ENCODE measurements at places on chromosomes 3 and 15.

- peak overlapping the region; percentile 22 for H3K27ac ChIP-seq
- ATAC-seq: no peak
- peak overlapping the region; percentile 85 for H3K4me3 ChIP-seq
- H3K36me3 ChIP-seq: no peaks in the 10 kb centered on the region
Measured at GRCh38 chr3:39809995-39810595, 686 bp downstream of the MYRIP start.

DNA sequence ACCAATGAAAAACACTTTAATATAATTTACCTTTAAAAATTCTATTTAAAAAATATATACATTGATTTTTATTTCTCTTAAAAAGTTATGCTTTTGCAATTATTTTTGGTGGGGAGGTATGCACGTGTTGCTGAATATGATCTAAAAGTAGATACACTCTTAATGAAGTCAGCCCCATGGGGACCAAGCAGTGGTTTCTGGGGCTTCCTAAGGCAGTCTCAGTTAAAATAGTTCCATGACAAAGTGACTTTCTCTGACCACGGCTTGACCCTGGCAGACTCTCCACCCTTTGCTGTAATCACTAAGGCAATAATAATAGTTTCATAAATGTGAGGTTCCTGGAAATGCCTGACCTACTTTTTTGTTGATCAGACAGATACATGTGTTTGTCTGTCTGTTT lies 50.4 kb downstream of the CCR4 start:
- no peak overlapping the region for H3K27ac ChIP-seq
- H3K36me3 ChIP-seq: no peaks in the 10 kb centered on the region
- H3K4me3 ChIP-seq: no peak overlapping the region
- H3K4me1 ChIP-seq: no peaks in the 10 kb centered on the region
- no peaks in the 10 kb centered on the region for H3K27me3 ChIP-seq

- no peaks in the 10 kb centered on the region for H3K4me1 ChIP-seq
- no peaks in the 10 kb centered on the region for H3K36me3 ChIP-seq
Measured at GRCh38 chr3:40046149-40046548, 236.7 kb downstream of the MYRIP start.

DNA sequence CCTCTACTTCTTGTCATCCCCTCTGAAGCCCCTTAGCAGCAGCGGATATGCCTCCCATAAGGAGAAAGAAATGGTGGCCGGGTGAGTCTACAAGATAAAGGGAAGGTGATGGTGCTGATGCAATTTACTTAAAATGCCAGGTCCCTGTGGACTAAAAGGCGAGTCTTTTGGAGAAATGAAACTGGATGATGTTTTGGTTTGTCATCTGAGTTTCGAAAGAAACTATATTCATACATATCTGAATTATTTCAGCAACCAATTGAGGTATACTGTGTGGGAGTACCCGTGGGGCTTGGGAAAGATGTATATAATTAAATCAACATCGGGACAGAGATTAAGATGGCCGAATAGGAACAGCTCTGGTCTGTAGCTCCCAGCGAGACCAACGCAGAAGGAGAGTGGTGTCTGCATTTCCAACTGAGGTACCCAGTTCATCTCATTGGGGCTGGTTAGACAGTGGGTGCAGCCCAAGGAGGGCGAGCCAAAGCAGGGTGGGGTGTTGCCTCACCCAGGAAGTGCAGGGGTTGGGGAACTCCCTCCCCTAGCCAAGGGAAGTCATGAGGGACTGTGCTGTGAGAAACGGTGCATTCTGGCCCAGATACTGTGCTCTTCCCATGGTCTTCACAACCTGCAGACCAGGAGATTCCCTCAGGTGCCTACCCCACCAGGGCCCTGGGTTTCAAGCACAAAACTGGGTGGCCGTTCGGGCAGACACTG lies 210.6 kb upstream of the CHRM5 start:
- H3K27me3 ChIP-seq: no peaks in the 10 kb centered on the region
- H3K27ac ChIP-seq: no peak overlapping the region
- H3K36me3 ChIP-seq: no peaks in the 10 kb centered on the region
- no peaks in the 10 kb centered on the region for H3K4me1 ChIP-seq
- no peak overlapping the region for H3K4me3 ChIP-seq

DNA sequence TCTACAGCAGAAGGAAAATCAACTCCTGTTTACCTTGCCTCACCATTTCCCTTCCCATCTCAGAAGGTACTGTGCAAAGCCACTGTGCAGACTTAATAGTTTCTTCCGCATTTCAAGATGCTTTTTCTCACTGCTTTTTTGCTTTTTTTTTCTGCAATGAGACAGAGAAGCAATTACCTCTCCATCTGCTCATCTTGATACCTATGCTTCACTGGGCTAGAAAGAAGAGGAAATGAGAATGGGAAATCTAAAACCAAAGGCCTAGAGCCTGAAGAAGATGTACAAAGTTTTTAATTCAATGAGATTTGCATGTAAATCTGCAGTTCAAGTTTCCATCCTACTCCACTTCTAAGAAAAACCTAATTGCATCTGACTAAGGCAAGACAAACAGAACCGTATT lies 238.1 kb upstream of the SETMAR start:
- H3K4me1 ChIP-seq: no peaks in the 10 kb centered on the region
- H3K27me3 ChIP-seq: no peaks in the 10 kb centered on the region
- H3K4me3 ChIP-seq: no peak overlapping the region
- no peak for ATAC-seq
- H3K36me3 ChIP-seq: no peaks in the 10 kb centered on the region
- no peak overlapping the region for H3K27ac ChIP-seq

- no peak for ATAC-seq
- H3K4me1 ChIP-seq: peaks cover 8% of the 10 kb centered on the region
- H3K27me3 ChIP-seq: no peaks in the 10 kb centered on the region
- no peak overlapping the region for H3K27ac ChIP-seq
Measured at GRCh38 chr15:30954674-30955073, 36.8 kb downstream of the MTMR10 start.

DNA sequence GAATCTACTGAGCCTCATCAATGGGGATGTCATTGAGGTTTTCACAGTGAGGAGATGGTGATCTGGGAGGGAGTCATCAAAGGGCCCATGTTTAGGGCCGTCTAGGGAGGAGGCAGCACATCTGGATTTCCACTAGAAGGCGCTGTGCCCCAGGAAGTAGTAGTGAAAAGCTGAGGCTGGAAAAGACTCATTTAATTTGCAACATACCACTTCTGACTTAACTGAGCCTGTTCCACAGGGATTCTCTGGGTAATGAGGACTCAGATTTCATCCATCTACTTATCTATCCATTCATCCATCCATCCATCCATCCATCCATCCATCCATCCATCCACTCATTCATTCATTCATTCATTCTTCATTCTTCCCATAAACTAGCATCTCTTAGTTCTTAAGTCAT lies 17.4 kb upstream of the SHF start:
- H3K27me3 ChIP-seq: peaks cover 4% of the 10 kb centered on the region
- no peaks in the 10 kb centered on the region for H3K36me3 ChIP-seq
- H3K27ac ChIP-seq: no peak overlapping the region
- no peak overlapping the region for H3K4me3 ChIP-seq

DNA sequence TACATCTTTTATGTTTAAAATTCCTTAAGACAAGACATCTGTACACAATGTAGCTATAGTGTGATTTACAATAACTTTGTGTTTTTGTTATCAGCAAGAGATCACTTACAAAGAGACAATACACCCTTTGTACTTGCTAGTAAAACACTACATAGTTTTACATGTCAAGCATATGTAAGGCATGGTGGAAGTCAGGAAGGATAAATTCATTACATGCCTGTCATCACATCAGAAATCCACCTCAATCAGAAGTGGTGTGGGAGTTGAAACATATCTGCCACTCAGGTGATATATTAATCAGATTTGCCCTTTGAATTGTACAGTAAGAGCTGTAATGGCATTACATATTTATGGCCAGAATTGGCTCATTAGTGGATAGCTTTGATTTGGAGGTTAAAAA lies 95.5 kb downstream of the MBNL1 start:
- H3K36me3 ChIP-seq: no peaks in the 10 kb centered on the region
- H3K27ac ChIP-seq: no peak overlapping the region
- peaks cover 79% of the 10 kb centered on the region for H3K4me1 ChIP-seq
- H3K27me3 ChIP-seq: no peaks in the 10 kb centered on the region
- no peak for ATAC-seq
- no peak overlapping the region for H3K4me3 ChIP-seq

GRCh38 chr3:55622733-55623132 lies 135.6 kb upstream of the WNT5A start:
- H3K4me3 ChIP-seq: no peak overlapping the region
- H3K27me3 ChIP-seq: no peaks in the 10 kb centered on the region
- H3K27ac ChIP-seq: no peak overlapping the region
- no peaks in the 10 kb centered on the region for H3K4me1 ChIP-seq
- ATAC-seq: no peak

- peaks cover 17% of the 10 kb centered on the region for H3K4me1 ChIP-seq
- no peak overlapping the region for H3K27ac ChIP-seq
- no peaks in the 10 kb centered on the region for H3K27me3 ChIP-seq
- no peaks in the 10 kb centered on the region for H3K36me3 ChIP-seq
Measured at GRCh38 chr3:168865022-168865551, 769.4 kb upstream of the GOLIM4 start.

DNA sequence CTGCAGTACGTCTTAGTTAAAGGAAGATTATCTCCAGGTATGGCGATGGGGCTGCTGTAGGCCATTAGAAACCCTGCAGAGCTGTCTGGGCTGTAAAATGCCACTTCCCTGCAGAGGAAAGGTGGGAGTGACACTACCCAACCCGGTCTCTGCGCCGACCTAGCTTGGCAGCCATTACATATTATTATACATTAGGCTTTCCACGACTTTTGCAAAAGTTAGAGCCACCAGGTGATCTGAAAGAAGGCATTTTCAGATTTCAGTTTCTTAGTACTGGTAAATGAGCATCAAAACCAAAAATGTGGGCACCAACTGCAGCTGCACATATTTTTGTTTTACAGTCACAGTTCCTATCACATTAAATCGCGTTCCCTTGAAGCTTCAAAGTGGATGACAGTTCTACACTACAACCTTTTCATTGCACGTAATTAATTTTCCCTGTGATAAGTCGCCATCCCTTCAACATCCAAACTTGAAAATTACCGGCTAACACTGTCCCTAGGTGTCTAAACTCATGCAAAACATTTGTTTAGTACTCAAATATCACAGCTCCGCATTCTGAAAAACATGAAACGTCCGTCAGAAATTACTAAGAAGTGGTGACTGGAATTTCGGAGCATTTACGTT lies 81.4 kb upstream of the CHD2 start:
- H3K4me3 ChIP-seq: no peak overlapping the region
- no peak for ATAC-seq
- peaks cover 12% of the 10 kb centered on the region for H3K4me1 ChIP-seq
- H3K36me3 ChIP-seq: no peaks in the 10 kb centered on the region
- H3K27ac ChIP-seq: peak overlapping the region; percentile 84
- H3K27me3 ChIP-seq: no peaks in the 10 kb centered on the region

- no peak overlapping the region for H3K4me3 ChIP-seq
- ATAC-seq: no peak
- no peaks in the 10 kb centered on the region for H3K36me3 ChIP-seq
- H3K4me1 ChIP-seq: no peaks in the 10 kb centered on the region
Measured at GRCh38 chr15:39798382-39798781, 15.7 kb upstream of the FSIP1 start.

DNA sequence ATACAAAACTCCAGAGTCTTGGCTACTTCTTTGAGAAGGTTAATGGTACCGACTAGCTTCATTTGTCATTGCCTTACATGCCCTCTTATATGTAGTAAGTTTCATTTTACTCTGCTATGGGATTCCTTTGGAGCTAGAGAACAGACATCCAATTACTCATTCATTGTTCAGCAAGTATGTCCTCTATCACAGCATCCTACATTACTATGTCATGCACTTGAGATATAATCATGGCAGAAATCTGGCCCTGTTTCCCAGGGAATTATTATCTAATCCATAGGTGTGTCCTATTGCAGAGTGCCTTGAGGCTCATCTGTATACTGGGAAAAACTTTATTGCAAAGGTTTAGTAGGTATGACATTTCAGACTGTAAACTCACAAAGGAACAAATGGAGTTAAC lies 333.1 kb upstream of the NECTIN3 start:
- no peak overlapping the region for H3K4me3 ChIP-seq
- no peaks in the 10 kb centered on the region for H3K36me3 ChIP-seq
- no peaks in the 10 kb centered on the region for H3K4me1 ChIP-seq
- H3K27ac ChIP-seq: no peak overlapping the region

GRCh38 chr3:59424268-59425010 lies 374.6 kb upstream of the CFAP20DC start:
- H3K4me3 ChIP-seq: no peak overlapping the region
- H3K4me1 ChIP-seq: peaks cover 16% of the 10 kb centered on the region
- H3K27me3 ChIP-seq: no peaks in the 10 kb centered on the region
- H3K27ac ChIP-seq: no peak overlapping the region
- no peaks in the 10 kb centered on the region for H3K36me3 ChIP-seq
- peak; percentile 65 for ATAC-seq

GRCh38 chr15:95267481-95267880 lies 1036.1 kb downstream of the MCTP2 start:
- H3K36me3 ChIP-seq: no peaks in the 10 kb centered on the region
- peak overlapping the region; percentile 63 for H3K27ac ChIP-seq
- H3K4me3 ChIP-seq: no peak overlapping the region
- ATAC-seq: no peak
- peaks cover 13% of the 10 kb centered on the region for H3K4me1 ChIP-seq

DNA sequence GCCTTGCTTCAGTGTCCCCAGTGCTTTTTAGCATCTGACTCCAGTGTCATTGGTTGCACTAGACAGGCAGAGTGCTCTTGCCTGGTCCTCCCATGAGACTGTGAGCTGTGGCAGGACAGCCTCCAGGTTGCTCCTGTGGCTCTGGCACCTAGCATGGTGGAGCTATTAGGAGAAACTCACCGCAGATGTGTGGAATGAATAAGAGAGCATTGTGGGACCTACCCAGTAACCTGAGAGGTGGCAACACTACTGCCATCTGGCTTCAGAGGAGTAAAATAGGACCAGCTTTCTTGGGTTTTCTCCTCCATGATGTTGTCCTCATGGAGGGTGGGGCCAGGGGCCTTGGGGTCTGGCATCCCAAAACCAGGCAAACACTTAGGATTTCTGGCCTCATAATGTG lies 183.6 kb downstream of the EPHB1 start:
- no peaks in the 10 kb centered on the region for H3K27me3 ChIP-seq
- no peak for ATAC-seq
- no peak overlapping the region for H3K27ac ChIP-seq

DNA sequence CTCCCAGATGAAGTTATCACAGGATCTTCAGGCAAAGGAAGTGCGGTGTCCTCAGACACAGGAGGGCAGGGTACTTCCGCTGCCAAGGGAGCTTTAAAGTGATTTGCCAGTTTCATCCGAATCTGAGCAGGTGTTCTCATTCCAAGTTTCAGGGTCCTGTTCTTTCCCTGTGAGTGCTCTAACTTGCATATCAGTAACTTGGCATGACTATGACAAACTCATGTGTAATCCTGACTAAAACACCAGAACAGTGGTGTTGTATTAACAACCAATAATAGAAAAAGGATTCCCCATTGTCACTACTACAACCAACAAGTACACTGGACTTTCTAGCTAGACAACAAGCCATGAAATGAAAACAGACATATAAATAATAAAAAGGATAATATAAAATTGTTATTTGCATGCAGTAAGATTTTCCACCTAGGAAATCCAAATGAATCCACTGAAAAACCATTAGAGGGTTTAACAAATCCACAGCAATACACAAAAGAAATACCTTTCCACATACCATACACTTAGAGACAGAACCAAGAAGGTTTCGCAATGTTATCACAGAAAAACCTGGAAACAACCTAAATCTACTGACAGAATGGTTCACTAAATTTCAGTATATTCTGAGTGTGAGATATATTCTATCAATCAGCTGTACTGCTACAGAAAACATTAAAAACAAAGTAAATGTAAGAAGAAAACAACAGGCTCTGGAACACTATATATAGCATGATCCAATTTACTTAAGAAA lies 40.9 kb upstream of the RPL35A start:
- H3K27ac ChIP-seq: no peak overlapping the region
- H3K27me3 ChIP-seq: no peaks in the 10 kb centered on the region
- no peaks in the 10 kb centered on the region for H3K36me3 ChIP-seq
- H3K4me3 ChIP-seq: no peak overlapping the region
- peaks cover 11% of the 10 kb centered on the region for H3K4me1 ChIP-seq
- ATAC-seq: no peak
